ENCODE measurements at places on chromosomes 6 and 20.

- DNase-seq = no peak
Measured at GRCh38 chr6:138258197-138258596, 39.9 kb upstream of the PBOV1 start.

GRCh38 chr20:24808616-24809015, 140.5 kb upstream of the CST7 start:
- no peak for DNase-seq

DNA sequence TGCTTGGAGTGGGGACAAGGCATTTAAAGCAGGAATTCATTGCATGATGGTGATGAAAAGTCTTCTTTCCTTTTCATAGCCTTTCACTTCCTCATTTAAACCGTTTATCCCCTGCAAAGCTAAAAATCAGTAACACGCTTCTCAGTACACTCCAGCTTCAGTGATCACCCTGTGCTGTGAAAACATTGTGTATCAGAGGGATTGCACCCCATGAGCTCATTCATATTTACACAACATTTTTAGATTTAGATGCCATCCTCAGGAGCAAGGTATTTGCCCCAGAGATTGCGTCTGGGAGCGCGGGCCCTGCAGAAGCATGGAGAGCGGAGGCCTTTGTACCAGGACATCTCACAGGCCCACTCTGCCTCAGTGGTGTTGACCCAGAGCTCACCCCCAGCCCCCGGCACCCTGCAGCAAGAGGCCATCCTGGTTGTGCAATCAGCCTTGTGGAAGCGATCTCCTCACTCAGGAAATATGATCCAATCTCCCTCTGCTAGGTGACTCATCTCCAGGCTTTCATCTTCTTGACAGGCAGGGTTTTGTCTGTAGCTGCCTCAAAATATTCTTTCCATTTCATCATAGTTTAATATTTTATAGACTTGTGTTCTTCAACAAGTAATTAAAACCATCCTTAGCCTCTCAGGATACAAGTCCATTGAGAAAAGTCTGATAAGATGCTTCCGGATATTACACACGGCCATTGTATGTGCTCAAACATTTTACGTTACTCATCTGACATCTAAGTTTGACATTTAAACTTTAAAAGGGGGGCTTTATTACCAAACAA, 38.9 kb upstream of the THBS2 start:
- DNase-seq = peak; percentile 85

DNA sequence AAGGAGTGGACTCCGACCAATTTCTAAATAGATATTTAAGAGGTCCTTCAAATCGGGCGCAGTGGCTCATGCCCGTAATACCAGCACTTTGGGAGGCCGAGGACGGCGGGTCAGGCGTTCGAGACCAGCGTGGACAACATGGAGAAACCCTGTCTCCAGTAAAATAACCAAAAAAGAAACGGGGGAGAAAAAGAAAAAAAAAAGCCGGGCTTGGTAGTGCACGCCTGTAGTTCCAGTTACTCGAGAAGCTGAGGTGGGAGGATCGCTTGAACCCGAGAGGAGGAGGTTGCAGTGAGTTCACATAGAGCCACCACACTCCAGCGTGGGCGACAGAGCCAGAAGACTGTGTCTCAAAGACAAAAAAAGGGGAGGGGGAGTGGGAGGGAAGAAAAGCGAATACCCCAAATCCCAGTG, 53.3 kb upstream of the HFE start:
- DNase-seq = no peak

DNA sequence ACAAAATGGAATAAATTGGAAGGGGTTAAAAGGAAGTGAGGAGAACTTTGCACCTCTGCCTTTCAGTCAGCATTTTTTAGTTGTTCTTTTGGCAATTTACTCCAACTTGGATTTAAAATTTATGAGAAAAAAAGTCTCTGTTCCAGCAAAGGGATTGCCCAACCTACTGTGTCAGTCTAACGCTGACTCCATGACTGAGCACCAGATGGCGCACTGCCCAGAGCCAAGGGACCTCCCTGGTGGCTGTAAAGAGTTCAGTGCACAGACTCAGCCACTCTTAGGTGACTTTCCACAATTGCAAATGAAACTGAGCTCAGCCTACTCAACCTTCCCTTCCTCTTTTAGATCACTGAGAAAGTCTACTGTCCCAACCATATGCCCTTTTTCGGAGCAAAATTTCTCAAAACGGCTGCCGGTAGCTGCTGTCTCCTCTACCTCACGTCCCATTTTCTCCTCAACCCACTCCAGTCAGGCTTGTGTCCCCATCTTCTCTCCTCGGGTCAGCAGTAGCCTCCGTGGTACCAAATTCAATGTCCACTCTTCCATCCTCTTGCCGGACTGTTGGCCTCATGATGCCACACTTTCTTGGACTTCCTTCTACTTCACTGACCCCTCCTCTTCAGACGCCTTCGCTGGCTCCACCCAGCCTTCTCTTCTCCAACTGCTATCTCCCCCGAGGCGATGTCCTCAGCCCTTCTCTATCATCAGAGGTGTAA, 38.7 kb downstream of the GSTA2 start:
- DNase-seq = peak; percentile 83

DNA sequence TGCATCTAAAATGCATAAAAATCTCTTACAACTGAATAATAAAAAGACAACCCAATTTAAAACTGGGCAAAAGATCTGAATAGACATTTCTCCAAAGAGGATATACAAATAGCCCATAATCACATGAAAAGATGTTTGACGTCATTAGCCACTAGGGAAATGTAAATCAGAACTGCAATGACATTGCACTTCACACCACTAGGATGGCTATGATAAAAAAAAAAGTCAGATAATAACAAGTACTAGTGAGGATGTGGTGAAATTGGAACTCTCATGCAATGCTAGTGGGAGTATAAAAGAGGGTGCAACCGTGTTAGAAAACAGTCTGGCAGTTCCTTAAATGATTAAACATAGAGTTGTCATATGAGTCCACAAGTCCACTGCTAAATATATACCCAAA, 24.3 kb upstream of the TBX18 start:
- DNase-seq = no peak

- DNase-seq = no peak
Measured at GRCh38 chr20:61434341-61434781, 182.3 kb downstream of the CDH4 start.

DNA sequence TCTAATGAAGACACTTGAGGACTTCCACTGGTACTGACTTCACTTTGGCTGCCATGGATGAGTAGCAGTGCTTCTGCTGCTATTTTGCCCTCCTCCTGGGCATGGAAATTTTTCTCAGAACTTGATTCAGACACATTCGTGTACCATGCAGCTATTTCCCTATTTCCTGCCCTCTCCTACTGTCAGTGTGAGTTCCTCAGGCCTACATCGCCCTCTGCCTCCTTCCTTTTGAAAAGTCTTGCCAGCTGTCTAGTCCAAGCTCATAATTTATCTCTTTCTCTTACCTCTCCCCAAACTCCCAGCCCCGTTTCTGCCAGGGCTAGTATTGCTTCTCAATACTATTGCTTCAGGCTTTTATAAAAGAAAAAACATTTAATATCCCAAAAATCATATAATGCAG, 470.2 kb downstream of the ADGRB3 start:
- no peak for DNase-seq

GRCh38 chr6:17653198-17653882, 53.2 kb downstream of the FAM8A1 start:
- no peak for DNase-seq

DNA sequence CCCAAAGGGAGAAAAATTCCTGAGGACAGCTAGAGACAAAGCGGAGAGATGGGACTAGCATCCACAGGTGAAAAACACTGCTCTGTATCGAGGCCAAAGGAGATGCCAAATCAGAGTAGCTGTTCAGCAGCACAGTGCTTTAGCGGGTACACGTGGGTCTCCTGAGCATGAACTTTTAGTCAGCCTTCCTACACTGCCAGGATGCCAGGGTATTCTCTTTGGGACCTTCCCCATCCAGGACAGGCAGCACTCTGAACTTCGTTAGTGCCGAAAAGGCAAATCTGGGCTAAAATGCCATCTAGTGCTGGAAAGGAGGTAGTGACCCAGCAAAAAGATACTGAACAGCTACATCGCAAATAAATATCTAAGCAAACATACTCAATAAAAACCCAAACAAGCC, 64.9 kb downstream of the C6orf58 start:
- no peak for DNase-seq

GRCh38 chr6:65933390-65933789, 226.4 kb upstream of the EYS start:
- DNase-seq = no peak

DNA sequence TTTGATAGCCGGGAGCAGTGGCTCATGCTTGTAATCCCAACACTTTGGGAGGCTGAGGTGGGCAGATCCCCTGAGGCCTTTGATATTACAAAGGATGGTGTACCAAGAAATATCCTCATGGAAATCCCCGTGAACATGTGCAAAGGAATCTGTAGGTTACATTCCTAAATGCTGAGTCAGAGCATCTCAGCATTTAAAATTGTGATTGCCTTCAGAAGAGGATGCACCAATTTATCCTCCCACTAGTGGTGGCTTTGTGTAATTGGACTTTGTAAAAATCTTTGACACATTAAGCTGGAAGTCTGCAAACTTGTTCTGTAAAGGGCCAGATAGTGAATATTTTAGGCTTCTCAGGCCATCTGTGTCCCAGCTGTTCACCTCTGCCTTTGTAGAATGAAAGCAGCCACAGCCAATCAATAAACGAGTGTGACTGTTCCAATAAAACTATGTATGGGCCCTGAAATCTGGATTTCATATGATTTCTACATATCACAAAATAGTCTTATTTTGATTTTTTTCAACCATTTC, 11.8 kb downstream of the TMEM14B start:
- DNase-seq = no peak

DNA sequence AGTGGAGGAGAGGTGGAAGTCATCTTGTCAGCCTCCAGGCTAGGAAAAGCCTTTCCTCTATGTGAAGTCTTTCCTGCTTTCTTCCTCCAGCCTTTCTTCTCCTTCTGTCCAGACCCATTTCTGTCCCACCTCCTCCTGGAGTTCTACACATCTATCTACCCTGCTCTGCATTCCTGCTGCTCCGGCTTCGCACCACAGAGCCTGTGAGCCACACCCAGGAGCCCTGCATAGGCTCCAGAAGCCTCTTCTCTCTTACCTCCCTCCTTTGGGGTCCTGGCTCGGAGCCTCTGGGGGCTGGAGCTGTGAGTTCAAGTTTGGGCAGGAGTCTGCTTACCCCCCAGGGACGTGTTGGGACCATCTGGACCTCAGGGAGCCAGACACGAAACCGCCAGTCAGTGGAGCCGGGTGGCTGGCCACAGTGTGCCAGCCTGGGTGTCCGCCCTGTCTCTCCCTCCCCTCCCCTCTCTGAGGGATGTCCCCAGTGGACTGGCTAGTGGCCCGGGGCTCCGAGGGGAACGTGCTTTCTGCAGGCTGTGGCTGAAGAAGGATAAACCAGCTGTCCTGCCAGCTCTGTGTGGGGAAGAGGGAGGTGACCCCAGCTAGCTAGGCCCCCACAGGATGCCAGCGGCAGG, 99.2 kb downstream of the VEGFA start:
- DNase-seq = no peak

- no peak for DNase-seq
Measured at GRCh38 chr6:130515306-130515705, 149.5 kb downstream of the TMEM200A start.

DNA sequence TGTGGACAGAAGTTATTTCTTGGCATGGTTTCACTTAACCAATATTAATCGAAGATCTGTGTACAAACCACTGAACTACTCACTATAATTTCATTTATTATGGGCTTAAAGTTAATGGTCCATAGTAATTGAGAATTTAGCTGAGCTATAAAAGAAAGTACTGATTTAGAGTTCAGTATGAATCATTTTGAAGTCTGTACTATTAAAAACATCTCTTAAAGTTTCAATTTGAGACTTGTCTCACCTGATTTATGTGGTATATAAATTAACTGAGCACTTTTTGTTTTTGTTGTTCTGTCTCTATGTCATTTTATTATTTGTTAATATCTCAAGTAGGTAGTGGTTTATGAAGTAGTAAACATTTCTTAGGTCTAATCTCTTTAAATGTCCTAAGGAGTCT, 24.9 kb downstream of the KPNA5 start:
- no peak for DNase-seq

DNA sequence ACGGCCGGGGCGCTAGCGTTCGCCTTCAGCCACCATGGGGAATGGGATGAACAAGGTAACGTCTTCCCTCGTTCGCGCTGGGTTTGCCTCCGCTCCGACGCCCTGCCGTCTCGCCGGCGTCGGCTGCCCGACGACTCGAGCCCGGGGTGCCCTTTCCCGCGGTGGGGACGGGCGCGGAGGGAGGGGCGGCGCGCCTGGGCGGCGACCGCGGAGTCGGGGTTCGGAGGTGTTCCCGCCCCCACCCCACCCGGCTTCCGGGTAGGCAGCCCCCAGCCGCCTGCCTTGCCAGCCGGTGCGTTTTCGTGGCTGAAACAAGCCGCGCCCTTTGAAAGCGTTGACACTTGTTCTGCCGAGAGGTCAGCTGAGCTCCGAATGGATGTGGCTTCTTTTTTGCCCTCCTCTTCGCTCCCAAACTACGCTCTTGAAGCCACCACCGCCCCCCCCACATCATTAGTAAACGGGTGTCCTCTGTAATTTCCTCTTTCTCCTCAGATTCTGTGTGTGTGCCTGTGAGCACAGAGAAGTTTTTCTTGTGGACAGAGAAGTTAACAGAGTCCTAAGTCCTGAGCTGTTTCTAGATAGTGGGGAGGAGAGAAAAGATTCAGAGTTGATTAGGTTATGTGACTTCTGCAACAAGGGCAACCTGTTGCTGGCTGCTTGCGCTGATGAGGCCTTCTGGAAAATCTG, 362 bp downstream of the DUSP22 start:
- DNase-seq = peak; percentile 90

- no peak for DNase-seq
Measured at GRCh38 chr6:115753446-115753845, 307.2 kb downstream of the FRK start.

GRCh38 chr6:139500977-139501376, 126.5 kb upstream of the CITED2 start:
- DNase-seq = no peak

GRCh38 chr6:3340894-3341293, 82.1 kb downstream of the PSMG4 start:
- DNase-seq = no peak

DNA sequence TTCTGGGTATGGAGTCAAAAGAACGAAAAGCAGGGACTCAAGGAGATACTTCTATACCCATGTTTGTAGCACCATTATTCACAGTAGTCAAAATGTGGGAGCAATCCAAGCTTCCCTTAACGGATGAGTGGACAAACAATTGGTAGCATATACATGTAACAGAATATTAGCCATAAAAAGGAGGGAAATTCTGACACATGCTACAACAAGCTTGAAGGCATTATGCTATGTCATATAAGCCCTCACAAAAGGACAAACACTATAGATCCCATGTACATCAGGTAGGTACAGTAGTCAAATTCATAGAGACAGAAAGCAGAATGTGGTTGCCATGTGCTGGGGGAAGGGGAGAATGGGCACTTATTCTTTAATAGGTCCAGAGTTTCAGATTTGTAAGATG, 37.6 kb downstream of the CDK19 start:
- DNase-seq = no peak
